NCI-H1048 (cell line): ENCODE measurements at places on chromosomes 1 and 21.

- no peak for DNase-seq
Observed at GRCh38 chr1:20266642-20267041, 24.0 kb upstream of the VWA5B1 start.

DNA sequence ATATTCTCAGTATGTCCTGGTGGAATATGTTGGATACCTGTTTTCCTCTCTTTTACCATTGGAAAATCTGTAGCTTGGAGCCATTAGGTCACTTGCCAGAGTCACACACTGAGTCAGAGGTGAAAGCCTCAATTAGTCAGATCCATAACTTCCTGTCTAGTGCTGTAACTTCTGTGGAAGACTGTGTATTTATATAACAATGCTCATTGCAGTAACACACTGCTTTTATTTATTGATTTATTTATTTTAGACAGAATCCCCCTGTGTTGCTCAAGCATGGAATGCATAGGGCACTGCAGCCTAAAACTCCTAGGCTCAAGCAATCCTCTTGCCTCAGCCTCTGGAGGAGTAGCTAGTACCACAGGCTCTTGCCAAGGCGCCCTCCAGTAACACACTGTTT, 1.3 kb upstream of the DOCK7 start:
- no peak for DNase-seq

- no peak for DNase-seq
Observed at GRCh38 chr21:44710294-44710665, 1.1 kb downstream of the TSPEAR start.

- no peak for DNase-seq
Observed at GRCh38 chr1:41396084-41396483, 34.9 kb downstream of the FOXO6 start.

GRCh38 chr21:46594276-46594675, 10.6 kb downstream of the S100B start:
- no peak for DNase-seq

GRCh38 chr1:237025358-237026074, 16.5 kb upstream of the RYR2 start:
- DNase-seq: no peak

DNA sequence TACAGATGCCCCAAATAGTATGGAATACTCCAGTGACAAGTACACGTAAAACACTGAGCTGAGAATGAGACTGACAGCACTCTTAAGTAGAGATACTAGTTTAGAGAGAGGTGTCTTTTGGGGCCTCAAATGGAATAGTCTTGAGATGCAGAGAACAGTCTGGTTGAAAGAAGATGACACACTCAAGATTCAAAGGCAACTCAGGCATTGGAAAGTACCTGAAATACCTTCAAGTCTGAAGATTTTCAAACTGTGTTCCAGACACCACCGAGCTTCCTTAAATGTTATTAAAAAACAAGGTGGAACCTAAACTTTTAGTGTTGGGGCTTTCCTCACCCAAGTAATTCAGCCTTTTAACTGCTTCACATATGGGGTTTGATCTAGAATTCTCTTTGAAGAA, 437.7 kb downstream of the OMA1 start:
- DNase-seq: no peak

- no peak for DNase-seq
Observed at GRCh38 chr1:38003261-38004250, 1.8 kb downstream of the FHL3 start.

DNA sequence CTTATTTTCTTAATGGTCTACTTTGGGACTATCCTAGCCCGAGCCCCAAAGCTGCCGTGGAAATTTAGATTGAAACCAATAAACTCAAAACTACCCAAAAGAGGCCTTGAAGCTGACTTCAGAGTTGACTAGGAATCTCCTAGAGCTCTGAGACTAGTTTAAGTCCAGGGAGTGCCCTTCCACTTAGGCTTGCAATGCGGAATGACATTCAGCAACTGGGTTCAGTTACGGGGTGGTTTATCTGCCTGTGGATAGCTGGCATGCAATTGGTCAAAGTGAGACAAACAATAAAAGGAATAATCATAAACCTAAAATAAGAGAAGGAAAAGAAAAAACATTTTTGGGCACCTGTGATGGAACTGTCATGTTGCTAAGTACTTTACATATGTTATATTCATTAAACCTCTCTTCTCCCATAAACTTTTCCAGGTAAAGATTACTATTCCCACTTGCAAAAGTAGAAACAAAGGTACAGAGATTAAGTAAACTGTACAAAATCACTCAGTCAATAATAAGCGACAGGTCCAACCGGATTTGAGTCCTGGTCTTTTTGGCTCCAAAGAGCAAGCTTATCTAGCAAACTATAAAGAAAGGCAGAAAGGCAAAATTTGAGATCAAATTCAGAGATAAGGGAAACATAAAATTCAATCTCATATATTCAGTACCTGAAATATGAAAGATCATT, 56.5 kb downstream of the GPATCH2 start:
- no peak for DNase-seq

GRCh38 chr1:14341147-14341546, 257.3 kb upstream of the KAZN start:
- no peak for DNase-seq

GRCh38 chr21:27813344-27813743, 846.5 kb upstream of the ADAMTS5 start:
- no peak for DNase-seq

- DNase-seq: no peak
Observed at GRCh38 chr21:25562660-25563059, 44.6 kb downstream of the MRPL39 start.

DNA sequence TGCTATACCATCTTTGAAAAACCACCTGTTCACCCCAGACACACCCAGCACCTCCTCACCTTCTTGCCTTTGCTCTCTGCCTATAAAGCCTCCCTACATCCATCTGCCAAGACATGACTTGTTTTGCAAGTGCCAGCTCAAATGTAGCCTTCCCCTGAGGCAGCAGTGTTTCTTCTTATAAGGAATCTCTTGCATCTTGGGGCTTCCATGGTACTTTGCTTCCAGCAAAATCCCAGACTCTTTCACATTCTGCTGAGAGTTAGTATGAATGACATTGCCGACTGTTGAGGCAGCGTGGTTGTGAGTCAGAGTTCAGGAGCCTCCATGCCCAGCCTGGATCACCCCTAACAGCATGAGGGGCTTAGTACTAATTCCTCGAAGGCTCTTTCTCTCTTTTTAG, 217.4 kb upstream of the RUNX1 start:
- DNase-seq: no peak

- DNase-seq: no peak
Observed at GRCh38 chr1:6427441-6428390, 3.1 kb downstream of the ESPN start.

GRCh38 chr21:33299181-33299752, 25.5 kb upstream of the IFNAR1 start:
- DNase-seq: no peak

GRCh38 chr1:115969509-115969908, 6.8 kb upstream of the SLC22A15 start:
- DNase-seq: no peak

DNA sequence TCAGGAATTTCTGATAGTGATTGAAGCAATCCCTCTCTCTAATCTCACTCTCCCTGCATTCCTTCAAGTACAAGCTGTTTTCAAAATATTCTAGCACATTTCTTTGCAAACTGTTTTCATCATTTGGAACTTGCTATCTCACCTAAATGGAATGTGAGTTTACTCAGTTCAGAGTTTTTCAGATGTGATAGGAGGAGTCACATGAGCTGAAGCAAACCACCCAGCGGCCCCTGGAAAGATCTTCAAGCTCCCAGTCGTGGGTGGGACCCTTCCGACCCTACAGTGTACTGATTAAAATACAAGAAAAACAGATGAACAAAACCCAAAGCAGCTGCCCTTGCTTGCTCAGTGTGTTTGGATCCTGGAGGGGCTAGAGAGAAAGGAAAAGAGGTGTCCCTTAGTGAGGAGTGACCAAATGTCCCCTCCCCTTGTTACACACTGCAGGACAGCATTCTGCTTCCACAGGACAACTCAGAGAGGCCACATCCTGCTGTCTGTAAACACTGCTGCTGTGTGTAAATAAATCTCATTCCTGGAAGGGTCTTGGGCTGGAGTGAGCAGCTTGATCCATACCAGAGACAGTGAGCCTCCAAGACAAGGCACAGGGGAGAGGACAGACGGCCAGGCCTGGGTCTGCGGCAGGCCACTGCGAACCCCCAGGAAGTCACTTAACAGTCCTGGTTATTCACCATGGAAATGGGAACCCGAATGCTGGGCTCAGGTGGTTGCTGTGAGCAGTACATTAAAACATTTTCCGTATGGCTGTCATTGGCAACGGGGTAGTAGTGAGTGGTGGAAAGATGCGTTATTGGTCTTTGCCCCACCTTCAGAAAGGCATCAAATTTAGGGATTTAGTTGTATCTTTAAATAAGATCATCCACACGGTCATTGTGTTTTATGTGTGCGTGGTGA, 229.2 kb downstream of the RHOU start:
- DNase-seq: no peak

DNA sequence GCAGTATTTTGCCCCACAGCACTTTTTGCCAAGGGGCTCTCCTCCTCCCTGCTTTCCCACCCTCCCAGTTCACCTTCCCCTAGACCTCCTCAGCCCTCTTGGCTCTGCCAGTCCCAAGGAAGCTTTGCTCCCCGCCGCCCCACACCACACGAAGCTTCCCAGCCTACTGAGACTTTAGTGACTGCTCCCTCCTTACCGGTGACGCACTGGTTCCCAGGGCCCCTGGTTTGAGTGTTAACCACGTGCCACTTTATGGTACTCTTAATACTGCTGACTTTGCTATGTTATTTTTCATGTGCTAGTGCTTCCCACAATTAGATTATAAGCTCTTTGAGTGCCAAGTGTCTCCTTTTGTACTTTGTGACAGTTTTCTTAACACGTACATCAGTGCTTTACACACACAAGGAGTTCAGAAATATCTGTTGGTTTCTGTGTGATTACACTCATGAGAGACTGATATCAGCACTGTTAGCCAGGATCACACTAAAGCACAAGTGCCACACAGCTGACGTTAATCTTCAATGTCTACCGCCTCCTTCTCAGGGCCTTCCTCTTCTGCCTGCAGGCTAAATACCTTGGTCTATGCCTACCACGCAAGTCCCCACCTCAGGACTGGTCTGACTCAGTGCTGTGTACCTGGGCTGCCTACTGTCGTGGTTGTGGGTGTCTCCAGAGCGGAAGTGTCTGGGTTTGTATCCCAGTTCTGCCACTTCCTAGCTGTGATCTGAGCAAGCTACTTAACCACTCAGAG, 61.0 kb downstream of the DNTTIP2 start:
- DNase-seq: no peak

GRCh38 chr1:114040273-114041015, 61.2 kb downstream of the OLFML3 start:
- no peak for DNase-seq

DNA sequence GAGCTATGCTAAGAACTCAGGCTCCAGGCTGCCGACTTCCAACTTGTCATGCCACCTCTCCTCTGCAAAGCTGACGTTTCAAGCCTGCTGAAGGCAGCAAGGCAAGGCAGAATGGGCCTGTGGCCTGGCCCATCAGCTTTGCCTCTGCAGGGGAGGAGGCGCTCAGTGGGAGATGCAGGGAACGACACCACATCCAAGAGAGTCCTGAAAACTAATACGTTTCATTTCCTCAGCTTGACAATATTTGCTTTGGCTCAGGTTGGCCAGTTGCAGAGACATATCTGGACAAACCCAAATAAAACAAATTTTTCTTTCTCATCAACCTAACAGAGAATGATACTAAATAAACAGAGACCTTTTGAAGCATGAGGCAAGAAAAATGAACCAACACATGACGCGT, 35.3 kb downstream of the BEND5 start:
- no peak for DNase-seq

- no peak for DNase-seq
Observed at GRCh38 chr1:184183919-184184318, 132.4 kb downstream of the TSEN15 start.

DNA sequence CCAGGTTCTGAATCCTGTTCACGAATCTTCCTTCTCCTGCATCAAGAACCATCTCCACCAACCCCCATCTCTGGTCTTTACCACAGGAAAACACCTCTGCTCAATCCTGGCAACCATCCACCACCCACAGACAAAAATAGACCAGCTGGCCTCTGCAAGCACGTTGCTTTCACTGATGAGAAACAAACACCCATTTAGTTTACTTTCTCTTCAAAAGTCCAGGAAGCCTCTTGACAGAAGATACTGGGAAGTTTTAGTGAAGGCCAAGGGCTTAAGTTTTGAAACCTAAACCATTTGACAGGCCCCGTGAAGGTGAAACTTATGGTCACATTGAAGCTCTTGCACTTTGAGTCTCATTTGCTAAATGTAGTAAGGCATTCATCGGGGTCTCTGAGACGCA, 122.6 kb upstream of the PPP2R5A start:
- DNase-seq: no peak

DNA sequence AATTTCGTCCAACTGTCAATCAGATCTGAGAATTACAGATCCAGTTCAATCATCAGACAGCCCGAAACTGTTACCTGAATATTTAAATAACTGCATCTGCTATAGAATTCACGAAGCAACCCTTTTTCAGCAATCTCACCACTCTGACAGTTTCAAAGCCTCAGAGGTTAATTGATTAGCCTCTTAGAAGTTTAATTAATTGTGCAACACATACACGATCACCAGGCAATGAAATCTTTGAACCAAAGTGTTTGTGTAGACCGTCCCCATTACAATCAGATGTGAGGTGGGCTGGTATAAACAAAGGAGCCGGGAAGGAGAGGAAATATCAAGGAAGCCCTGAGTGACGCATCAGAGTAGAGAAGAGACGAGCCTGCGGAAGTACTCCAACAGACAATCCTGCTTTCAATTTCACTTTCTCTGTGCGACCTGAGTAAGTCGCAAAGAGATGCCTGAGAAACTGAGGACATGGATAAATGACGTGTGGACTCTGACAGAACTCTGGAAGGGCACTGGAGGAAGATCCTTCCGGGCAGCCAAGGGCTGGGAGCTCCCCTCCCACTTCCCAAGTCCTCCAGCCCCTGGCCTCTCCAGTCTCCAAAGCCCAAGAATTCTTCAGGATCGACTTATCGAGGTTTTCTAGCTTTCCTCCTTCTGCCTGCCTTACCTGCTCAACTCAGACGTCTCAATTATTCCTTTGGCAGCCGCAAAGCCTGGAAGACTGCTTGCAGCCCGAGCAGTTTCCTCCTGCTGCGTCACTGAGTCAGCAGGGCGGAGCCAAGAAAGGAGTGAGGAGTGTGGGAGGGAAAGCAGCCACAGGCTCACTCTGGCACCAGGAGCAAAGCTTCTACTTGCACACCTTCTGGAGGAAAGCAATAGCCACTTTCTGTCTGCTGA, at the start of gene RNASEL:
Gene RNASEL (minus strand): TSS at position 757 of the 897 bp plus-strand sequence. CDS start 2,450 bp downstream, outside the sequence.
- no peak for DNase-seq

- no peak for DNase-seq
Observed at GRCh38 chr1:28917757-28918118, 3.4 kb downstream of the EPB41 start.

- DNase-seq: no peak
Observed at GRCh38 chr1:64608651-64609048, 136.2 kb upstream of the RAVER2 start.

DNA sequence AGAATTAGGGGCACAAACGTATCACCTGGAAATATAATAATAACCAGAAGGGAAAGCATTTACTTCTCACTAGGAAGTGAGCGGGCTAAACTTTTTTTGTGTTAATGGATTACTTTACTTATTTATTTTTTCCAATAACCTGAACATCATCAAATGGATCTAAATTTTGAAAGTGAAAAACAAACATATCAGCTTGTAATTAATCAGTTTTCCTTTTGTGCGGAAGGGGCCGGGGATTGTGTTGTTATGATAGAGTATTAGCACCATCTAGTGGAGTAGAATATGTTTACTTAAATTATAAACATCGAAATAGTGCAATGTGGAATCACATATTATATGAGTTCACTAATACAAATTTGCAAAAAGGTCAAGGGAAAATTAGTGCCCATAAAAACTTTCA, 9.0 kb downstream of the CFH start:
- peak; percentile 34 for DNase-seq

- DNase-seq: peak; percentile 58
Observed at GRCh38 chr1:42682739-42683531, 717 bp downstream of the YBX1 start.
